SJSA1 (cell line): ENCODE measurements at places on chromosomes 5 and 9. TPM values are rescaled to one million over a fixed set of nuclear protein-coding genes. Genes with fewer than 3 reads are reported as not detected.

DNA sequence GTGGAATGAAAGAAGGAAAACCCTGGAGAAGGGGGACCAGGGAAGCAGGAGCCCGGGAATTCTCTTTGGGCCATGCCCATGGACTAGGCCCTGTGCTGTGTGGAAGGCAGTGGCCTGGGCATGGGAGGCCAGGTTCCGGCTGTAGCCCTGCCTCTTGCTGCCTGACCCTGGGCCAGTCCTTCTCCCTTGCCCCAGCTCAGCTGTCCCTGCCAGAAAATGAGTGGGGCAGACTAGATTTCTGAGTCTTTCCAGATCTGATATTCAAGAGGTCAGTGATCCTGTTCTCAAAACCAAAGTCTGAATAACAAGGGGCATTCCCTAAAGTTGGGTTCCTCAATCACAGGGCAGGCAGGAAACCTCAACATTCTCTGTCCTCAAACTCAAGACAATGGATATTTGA, 24.8 kb upstream of the CORO2A start:
- H3K4me3 ChIP-seq: no peak overlapping the region
- H3K4me1 ChIP-seq: peaks cover 22% of the 10 kb centered on the region
- DNase-seq: no peak
- no peak overlapping the region for H3K27ac ChIP-seq

DNA sequence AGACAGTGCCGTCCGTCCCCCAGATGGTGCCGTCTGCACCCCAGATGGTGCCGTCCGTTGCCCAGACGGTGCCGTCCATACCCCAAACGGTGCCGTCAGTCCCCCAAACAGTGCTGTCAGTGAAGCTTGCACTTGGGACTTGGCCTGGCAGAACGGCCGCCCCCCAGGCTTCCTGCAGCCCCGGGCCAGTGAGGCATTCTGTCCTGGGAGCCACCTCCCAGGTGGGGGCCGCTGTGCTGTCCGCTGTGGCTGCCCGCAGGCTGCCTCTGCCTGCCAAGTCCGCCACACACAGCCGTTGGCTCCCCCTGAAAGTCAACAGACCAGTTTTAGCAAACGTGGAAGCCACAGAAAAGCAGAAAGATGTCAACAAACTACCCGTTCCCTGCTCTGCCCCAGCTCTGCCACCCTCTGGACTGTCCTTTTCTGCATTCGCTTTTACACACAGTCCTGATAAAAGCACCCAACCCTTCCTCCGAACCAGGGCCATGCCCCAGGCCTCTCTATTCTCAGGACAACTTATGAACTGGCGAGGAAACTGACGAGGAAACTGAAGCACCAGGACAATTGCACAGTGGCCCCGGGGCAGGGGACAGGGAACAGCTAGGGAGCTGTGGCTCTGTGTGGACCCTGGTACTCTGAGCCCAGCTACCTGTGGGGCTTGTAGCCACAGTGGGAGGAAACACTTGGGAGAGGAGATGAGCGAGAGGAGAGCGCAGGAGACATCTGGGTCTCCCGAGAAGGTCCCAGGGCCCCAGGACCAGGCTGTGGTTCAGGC, 39.6 kb upstream of the RXRA start:
- peaks cover 4% of the 10 kb centered on the region for H3K4me1 ChIP-seq
- DNase-seq: no peak
- no peak overlapping the region for H3K27ac ChIP-seq
- no peaks in the 10 kb centered on the region for H3K36me3 ChIP-seq

GRCh38 chr5:136103118-136103517, 29.5 kb upstream of the SMAD5 start:
- no peaks in the 10 kb centered on the region for H3K4me1 ChIP-seq
- H3K36me3 ChIP-seq: no peaks in the 10 kb centered on the region
- H3K27ac ChIP-seq: no peak overlapping the region
- peaks cover 7% of the 10 kb centered on the region; the same call in 1 of the 2 replicates for H3K27me3 ChIP-seq
- H3K4me3 ChIP-seq: no peak overlapping the region

DNA sequence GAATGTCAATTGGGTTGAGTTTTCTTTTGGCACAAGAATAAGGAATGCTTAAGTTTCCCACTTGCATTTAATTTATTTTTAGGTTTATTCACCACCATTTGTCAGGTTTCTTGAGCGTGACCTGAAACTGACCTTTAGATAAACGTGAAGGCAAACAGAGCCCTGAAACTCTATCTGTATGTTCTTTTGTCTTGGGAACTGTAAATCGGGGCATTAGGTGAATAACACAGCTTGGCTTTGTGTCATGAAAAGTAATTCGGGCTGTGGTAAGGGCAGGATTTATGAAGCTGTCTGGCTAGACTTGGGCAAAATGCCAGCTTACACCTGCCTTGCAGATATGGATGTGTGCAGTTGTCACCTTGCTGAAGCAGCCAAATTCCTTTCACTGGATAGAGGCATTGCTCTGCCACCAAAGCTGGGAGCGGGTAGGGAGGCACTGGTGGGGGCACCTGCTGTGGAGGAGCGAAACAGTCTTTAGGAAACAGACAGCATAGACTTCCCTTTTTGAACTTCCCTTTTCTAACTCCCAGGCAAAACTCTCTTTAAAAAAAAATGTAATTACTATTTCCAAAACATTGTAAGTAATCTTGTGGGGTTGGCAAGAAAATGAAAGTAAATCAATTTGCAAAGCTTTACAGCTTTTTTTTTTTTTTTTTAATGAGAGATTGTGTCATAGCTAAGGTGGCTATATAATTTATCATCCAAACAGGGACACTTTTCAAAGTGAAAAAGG, 545.2 kb downstream of the CSNK1G3 start:
- DNase-seq: no peak
- H3K27me3 ChIP-seq: no peaks in the 10 kb centered on the region
- H3K27ac ChIP-seq: no peak overlapping the region
- no peaks in the 10 kb centered on the region for H3K36me3 ChIP-seq
- H3K4me3 ChIP-seq: no peak overlapping the region
- H3K4me1 ChIP-seq: peaks cover 5% of the 10 kb centered on the region

DNA sequence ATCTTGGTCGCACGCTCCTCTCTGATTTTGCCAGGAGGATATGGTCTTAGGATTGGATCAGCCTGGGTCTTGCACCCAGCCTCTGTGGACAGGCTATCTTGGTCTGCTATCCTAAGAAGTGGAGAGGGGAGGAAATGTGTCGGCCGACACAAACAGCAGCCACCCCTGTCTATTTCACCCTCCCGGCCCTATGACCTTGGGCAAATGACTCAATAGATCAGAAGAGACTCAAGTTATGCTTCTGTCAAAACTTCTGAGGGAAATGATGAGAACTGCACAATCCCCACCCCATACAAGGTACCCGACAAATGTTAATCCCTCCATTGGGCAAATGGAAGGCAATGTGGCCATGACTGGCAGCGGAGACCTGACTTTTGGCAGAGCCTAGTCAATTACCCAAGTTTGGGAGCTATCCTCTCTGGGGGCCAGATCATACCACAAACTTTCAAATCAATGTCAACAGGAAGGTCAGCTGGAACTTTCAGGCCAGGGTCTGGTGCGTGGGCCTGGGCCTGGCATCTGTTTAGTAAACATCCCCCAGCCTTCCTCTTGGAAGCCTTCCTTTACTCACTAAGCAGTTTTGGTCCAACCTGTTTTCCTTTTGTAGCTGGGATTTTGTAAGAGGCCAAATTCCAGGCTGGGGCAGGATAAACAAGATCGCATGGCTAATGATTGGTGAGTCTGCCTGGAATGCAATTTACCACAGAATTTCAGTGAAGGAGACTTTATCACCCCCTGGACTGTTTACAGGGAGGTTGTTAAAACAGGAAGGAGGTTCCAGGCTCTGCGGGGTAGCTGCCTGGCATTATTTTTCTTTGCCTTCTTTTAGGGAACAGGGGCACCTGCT, 64.2 kb upstream of the CPEB4 start:
- 0 out of 2 replicates have a peak overlapping the region, but pooled peaks have one; percentile 13 for H3K27ac ChIP-seq
- H3K4me3 ChIP-seq: no peak overlapping the region
- no peaks in the 10 kb centered on the region for H3K27me3 ChIP-seq
- H3K4me1 ChIP-seq: peaks cover 18% of the 10 kb centered on the region
- no peaks in the 10 kb centered on the region for H3K36me3 ChIP-seq
- peak; percentile 71 for DNase-seq

DNA sequence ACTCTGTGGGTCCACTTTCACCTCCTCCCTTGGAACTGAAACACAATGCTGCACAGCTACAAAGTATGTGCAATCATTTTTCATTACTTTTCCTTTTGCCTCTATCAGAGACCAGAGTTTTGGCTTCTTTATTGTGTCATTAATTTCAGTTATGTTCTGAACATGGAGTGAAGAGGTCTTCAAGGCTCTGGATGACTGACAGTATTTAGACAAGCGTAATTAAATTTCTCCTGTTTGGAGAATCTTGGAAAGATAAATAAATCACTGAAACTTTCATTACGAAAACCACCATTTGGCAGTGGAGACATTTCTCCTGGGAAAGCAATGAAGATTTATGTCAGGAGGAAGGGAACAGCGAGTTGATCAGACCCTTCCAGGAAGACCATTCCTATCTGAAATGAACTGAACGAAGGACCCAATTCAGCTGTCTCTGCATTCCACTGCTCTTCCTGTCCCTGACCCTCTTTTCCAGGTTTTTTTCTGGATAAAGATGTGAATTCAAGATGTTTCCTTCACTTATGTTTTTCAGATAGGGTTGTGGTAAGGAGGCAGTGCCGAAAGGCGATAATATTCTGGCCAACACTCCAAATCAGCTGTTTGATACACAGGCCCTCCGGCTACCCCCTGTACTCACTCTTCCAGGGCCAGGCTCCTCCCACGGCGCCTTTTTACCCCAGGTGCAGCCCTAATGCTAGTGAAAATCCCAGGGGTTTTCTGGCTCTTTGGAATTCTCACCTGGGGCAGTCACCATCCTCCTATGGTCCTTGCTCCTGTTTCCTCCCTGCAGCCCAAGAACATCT, 77.2 kb upstream of the OSMR start:
- no peak for DNase-seq
- no peak overlapping the region for H3K27ac ChIP-seq

- no peaks in the 10 kb centered on the region for H3K4me1 ChIP-seq
- no peak for DNase-seq
- no peaks in the 10 kb centered on the region for H3K36me3 ChIP-seq
- no peak overlapping the region for H3K27ac ChIP-seq
- no peak overlapping the region for H3K4me3 ChIP-seq
These were observed 49.7 kb upstream of the AKNA start for GRCh38 chr9:114437401-114437893.

DNA sequence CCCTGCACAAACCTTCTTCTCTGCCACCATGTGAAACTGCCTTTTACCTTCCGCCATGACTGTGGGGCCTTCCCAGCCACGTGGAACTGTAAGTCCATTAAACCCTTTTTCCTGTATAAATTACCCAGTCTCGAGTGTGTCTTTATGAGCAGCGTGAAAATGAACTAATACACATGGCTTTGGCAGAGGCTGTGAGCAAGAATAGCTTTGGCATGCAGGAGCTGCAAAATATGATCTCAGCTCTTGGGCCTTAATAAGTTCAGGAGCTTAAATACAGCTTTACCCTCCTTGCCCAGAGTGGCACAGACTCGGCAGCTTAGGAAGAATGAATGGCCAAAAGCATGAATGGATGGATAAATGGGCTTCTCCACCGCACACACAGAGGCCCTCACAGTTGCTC, 15.7 kb upstream of the SLC36A1 start:
- H3K4me3 ChIP-seq: no peak overlapping the region
- DNase-seq: no peak
- H3K27ac ChIP-seq: no peak overlapping the region
- no peaks in the 10 kb centered on the region for H3K36me3 ChIP-seq

DNA sequence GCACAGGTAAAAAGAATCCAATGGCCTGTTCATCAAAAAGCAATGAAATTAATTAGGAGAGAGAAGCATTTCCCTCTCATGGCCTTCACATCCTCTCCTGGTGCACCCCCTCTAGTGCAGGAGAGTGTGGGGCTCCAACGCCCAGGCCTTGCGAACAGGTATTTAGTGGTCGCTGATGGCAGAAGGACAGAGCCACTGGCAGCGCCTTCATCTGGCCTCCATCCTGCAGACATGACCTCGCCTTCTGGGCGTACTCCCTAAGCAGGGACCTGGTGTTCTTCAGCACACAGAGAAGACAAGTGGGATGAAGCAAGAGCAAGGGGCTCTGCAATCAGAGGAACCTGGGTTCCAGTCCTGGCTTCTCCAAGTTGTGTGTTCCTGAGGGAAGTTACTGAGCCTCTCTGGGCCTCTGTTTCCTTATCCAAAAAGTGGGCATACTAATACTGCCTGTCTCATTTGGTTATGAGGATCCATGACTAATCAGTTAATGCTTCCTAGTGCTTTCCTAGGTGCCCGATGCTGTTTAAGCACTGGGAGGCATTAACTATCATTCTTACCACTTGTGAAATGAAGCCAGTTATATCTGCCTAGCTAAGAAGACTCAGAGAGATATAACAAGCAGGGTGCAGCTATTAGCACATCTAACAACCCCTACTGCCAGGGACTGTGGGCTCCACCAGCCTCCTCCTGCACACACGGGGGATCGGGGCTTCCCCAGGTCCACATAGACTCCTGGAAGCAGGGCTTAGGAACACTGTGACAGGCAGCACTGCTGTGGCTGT, 77.3 kb downstream of the SEMA4D start:
- H3K27me3 ChIP-seq: no peaks in the 10 kb centered on the region
- H3K36me3 ChIP-seq: no peaks in the 10 kb centered on the region
- no peak overlapping the region for H3K4me3 ChIP-seq
- H3K27ac ChIP-seq: no peak overlapping the region

- H3K27ac ChIP-seq: no peak overlapping the region
- no peak for DNase-seq
- H3K27me3 ChIP-seq: no peaks in the 10 kb centered on the region; the same call in 1 of the 2 replicates
These were observed 142.2 kb downstream of the SV2C start for GRCh38 chr5:76225336-76225735.

DNA sequence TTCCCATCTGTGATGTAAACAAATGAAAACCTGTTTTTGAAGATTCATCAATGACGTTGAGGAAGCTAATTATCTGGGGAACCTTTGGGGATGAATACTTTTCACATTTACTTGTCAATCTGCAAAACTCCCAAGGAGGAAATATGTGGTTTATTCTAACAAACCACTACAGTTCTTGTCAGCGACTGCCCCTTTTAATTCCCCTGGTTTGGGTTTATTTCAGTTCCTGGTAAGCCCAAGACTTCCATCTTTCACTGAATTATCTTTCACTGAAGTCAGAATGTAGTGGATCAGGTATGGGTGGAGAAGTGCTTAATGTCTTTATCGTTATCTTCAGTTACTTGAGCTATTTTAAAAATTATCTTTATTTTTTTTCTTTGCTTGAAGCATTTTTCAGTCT, 40.2 kb downstream of the TLR4 start:
- no peaks in the 10 kb centered on the region for H3K36me3 ChIP-seq
- no peaks in the 10 kb centered on the region for H3K4me1 ChIP-seq
- H3K4me3 ChIP-seq: no peak overlapping the region
- no peak overlapping the region for H3K27ac ChIP-seq

- no peaks in the 10 kb centered on the region for H3K27me3 ChIP-seq
- H3K4me1 ChIP-seq: no peaks in the 10 kb centered on the region
- no peak overlapping the region for H3K4me3 ChIP-seq
- no peak overlapping the region for H3K27ac ChIP-seq
- no peak for DNase-seq
- H3K36me3 ChIP-seq: no peaks in the 10 kb centered on the region
These were observed 207.0 kb upstream of the SLC30A5 start for GRCh38 chr5:68886814-68887213.

- no peaks in the 10 kb centered on the region for H3K36me3 ChIP-seq
- no peak overlapping the region for H3K4me3 ChIP-seq
- no peaks in the 10 kb centered on the region for H3K4me1 ChIP-seq
- no peak overlapping the region for H3K27ac ChIP-seq
- no peaks in the 10 kb centered on the region for H3K27me3 ChIP-seq
These were observed 31.4 kb downstream of the RXRA start for GRCh38 chr9:134357631-134358025.

GRCh38 chr9:137021979-137022661, 5.9 kb downstream of the ABCA2 start:
- H3K27me3 ChIP-seq: 0 out of 2 replicates have a peak, but pooled peaks cover under 1% of the 10 kb centered on the region
- H3K4me1 ChIP-seq: no peaks in the 10 kb centered on the region
- no peak overlapping the region for H3K4me3 ChIP-seq
- DNase-seq: no peak

Gene MZB1
- total RNA-seq: not detected in 2 replicates

Gene STPG3
- not detected in 2 replicates for total RNA-seq
